Activated CD8-positive, alpha-beta memory T cell treated with anti-CD3 and anti-CD28 coated beads, Interleukin-2, amount 10 ng/mL, durations not matched to agents 7 days and 5 days (primary cell): ENCODE measurements at places on chromosomes 16 and 17.
A peak's percentile ranks its signal among the peaks of the same experiment; 100 is the strongest.

DNA sequence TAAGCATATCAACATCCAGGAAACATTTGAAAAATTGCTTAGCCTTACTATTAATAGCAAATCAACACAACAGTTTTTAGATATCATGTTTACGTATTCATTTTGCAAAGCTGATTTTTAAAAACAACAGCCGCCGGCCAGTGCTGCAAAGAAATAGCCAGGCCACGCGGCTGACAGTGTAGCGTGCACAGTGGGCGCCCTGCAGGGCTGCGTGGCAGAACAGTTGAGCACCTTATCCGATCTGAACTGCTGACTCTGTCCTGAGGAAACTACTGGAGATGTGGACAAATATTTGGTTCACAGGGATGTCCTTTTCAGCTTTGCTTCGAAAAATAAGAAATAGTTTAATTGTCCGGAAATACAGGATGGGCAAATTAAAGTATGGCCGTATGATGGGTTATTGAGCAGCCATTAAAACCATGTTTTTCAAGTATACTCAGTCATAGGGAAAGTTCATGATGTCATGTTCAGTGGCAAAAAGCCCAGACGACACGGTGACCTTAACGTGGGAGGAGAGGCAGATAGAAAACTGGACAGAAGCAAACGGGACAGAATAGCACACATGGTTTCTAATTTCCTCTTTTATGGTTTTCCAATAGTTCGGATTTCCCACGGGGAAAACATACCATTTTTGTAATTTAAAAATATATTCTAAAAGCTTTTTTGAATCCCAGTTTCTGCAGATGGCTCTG, 52.4 kb upstream of the ENDOV start:
- H3K36me3 ChIP-seq, result peaks cover 88% of the 10 kb centered on the region
- DNase-seq, result no peak
- H3K27me3 ChIP-seq, result no peaks in the 10 kb centered on the region
- no peak overlapping the region for H3K4me3 ChIP-seq
- no peak overlapping the region for H3K27ac ChIP-seq

GRCh38 chr16:49558451-49558850, 184.8 kb downstream of the C16orf78 start:
- no peak overlapping the region for H3K27ac ChIP-seq
- H3K27me3 ChIP-seq, result no peaks in the 10 kb centered on the region
- no peaks in the 10 kb centered on the region for H3K36me3 ChIP-seq
- no peaks in the 10 kb centered on the region for H3K4me1 ChIP-seq
- no peak for DNase-seq

- no peak for DNase-seq
- H3K4me3 ChIP-seq, result no peak overlapping the region
- H3K36me3 ChIP-seq, result no peaks in the 10 kb centered on the region
- H3K27ac ChIP-seq, result no peak overlapping the region
These were observed 124.6 kb downstream of the C16orf95 start for GRCh38 chr16:87192452-87193073.

- H3K27me3 ChIP-seq, result peaks cover 21% of the 10 kb centered on the region
- H3K4me3 ChIP-seq, result peak overlapping the region; percentile 34
- peaks cover 10% of the 10 kb centered on the region for H3K36me3 ChIP-seq
These were observed 13.5 kb downstream of the MARCHF10 start for GRCh38 chr17:62794666-62794971.

DNA sequence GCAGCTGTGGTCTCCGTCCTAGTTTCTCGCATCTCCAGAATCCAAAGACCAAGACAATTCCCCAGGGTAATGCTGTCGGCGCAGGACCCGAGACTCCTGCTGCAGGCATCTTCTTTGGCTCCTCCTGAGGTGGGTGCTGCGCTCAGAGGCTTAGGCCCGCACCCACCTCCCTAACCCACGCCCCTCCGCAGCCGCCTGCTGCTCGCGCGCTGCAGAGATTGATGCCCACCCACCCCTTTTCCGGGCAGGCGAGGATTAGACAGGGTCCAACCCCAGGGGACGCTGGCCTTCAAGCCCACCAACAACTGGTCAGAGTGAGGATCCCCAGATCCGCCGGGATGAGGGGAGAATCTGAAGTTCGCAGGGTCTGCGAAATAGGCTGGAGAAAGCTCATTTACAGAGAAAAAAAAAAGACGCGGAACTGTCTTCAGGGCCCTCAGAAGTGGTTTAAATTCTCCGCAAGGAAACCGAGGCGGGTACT, 27.9 kb downstream of the SLFN11 start:
- H3K36me3 ChIP-seq, result peaks cover 41% of the 10 kb centered on the region
- H3K4me1 ChIP-seq, result peaks cover 66% of the 10 kb centered on the region
- no peak for DNase-seq

GRCh38 chr17:20154286-20155000, 145.3 kb downstream of the SPECC1 start:
- no peak overlapping the region for H3K27ac ChIP-seq
- no peak for DNase-seq
- no peaks in the 10 kb centered on the region for H3K36me3 ChIP-seq

DNA sequence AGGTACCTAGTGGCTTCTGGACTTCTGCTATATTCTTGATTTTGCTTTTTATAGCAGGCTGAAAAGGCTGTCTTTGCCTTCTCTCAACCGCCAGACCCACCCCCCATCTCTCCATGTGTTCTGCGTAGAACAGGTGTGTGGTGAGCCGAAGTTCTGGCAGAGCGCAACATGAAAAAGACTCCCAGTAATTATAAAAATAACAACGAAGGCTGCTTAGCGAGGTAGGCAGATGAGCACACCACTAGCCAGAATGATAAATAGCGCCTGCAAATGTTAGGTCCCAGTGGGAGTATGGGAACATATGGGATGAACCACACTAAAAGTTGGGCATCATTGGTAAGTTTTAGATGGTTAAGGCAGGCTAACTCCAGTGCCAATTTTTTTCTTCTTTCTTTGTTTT, 14.0 kb upstream of the RBFOX1 start:
- H3K27ac ChIP-seq, result no peak overlapping the region
- H3K4me1 ChIP-seq, result no peaks in the 10 kb centered on the region
- no peaks in the 10 kb centered on the region for H3K27me3 ChIP-seq
- no peak overlapping the region for H3K4me3 ChIP-seq
- peaks cover 1% of the 10 kb centered on the region for H3K36me3 ChIP-seq

GRCh38 chr17:70076189-70076588, 1.2 kb downstream of the KCNJ16 start:
- no peak overlapping the region for H3K4me3 ChIP-seq
- H3K27ac ChIP-seq, result no peak overlapping the region
- no peaks in the 10 kb centered on the region for H3K27me3 ChIP-seq
- no peak for DNase-seq

DNA sequence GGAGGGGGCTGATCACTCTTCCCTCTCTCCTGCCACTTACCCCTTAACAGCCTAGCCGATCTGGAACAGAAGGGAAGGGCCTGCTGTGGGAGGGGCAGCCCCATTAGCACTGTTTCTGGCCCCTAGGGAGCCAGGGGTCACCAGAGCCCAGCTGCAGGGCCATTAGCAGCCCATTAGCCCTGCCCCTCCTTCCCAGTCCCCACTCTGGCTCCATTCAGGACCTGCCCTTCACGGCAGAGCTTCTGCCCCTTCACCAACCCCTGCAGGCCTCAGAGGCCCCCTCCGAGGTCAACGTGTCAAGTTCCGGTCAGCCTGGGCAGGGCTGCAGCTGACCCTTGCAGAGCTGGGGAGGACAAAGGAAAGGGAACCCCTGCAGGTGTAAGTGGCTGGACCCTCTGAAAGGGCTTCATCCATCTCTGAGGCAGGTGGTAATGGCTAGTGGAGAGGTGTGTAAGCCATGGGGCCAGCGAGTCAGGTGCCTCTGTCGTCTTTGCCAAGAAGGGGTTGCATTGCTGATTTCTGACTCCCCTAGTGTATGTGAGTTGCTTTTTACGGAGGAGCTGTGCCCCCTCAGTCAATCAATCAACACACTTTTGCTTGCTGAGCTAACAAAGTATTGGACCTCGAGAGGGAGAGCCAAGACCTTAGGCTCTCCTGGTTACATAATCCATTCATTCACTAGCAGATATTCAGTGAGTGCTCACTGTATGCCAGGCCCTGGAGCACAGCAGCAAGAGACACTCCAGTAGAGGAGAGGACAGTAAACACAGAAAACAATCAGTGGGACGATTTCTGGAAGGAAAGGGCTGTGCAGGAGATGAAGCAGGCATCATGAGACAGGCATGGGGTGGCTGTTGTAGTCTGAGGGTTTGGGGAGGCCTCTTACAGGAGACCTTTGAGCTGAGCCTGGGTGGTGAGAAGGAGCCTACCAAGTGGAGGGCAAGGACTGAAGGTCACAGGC, 18.2 kb upstream of the KCNJ12 start:
- no peaks in the 10 kb centered on the region for H3K27me3 ChIP-seq
- H3K4me1 ChIP-seq, result no peaks in the 10 kb centered on the region
- DNase-seq, result no peak
- no peak overlapping the region for H3K4me3 ChIP-seq

GRCh38 chr16:49952386-49952785, 72.6 kb upstream of the CNEP1R1 start:
- no peak for DNase-seq
- peaks cover 9% of the 10 kb centered on the region for H3K27me3 ChIP-seq
- no peak overlapping the region for H3K27ac ChIP-seq
- no peaks in the 10 kb centered on the region for H3K4me1 ChIP-seq

DNA sequence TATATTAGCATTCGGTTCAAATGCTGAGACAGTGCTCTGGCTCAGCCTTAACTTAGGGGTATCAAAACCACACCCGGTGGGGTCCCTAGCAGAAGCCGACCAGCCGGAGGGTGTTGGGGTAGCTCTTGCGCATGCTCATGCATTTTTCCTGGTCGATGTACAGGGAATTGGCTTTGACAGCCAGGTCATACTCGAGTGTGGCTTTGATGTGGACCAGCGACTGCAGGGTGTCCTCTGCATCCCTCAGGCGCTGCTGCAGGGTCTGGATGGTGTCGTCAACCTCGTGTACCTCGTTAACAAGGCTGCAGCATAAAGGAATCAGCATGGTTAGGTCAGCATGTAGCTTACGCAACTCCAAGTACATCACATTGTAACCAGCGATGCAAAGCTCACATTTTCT, 37.5 kb downstream of the TEKT3 start:
- DNase-seq, result no peak
- H3K4me1 ChIP-seq, result no peaks in the 10 kb centered on the region

DNA sequence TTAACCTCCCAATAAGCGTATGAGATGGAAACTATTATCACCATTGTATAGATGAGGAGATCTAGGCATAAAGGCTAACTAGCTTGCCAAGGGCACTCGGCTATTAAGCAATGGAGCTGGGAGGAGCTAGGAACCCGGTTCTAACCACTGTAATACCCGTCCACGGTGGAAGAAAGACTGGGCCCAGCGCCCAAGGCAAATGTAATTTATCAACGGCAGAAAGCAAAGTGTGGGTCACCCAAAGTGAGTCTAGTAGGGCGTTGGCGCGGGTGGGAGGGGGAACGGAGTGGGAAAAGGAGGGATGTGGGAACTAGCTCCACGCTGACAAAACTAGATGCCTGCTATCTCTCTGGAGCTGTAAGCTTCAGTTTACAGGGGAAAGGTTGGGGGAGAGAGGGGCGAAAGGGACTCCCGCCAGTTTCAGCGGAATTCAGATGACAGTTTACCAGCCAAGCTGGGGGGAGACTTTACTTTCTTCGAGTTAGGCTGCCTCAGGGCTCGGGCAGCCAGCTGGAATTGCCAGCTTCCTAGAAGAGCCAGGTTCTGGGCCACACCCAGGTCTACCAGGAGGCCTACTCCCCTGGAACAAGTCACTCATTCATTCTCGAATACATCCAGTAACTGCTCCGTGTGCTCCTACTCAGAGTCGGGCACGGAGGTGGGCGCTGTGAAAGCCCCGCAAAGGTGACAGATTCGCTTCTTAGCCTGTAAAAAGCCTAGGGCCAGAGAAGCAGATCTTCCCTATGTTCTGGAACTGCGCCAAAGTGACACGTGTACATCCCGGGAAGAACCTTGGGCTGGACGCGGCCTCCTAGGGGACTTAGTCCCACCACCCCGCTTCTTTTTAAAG, 837 bp downstream of the LRRC59 start:
- H3K27me3 ChIP-seq, result no peaks in the 10 kb centered on the region
- H3K4me1 ChIP-seq, result peaks cover 33% of the 10 kb centered on the region
- peaks cover 32% of the 10 kb centered on the region for H3K36me3 ChIP-seq
- DNase-seq, result peak; percentile 44
- peak overlapping the region; percentile 90 for H3K4me3 ChIP-seq

- H3K4me3 ChIP-seq, result no peak overlapping the region
- peaks cover 8% of the 10 kb centered on the region for H3K4me1 ChIP-seq
- peaks cover 62% of the 10 kb centered on the region for H3K27me3 ChIP-seq
- no peaks in the 10 kb centered on the region for H3K36me3 ChIP-seq
- no peak overlapping the region for H3K27ac ChIP-seq
These were observed 4.6 kb upstream of the ETV4 start for GRCh38 chr17:43550754-43551153.

- H3K27ac ChIP-seq, result no peak overlapping the region
- H3K36me3 ChIP-seq, result no peaks in the 10 kb centered on the region
- no peak for DNase-seq
These were observed 35.7 kb downstream of the ZCCHC14 start for GRCh38 chr16:87457061-87457611.

DNA sequence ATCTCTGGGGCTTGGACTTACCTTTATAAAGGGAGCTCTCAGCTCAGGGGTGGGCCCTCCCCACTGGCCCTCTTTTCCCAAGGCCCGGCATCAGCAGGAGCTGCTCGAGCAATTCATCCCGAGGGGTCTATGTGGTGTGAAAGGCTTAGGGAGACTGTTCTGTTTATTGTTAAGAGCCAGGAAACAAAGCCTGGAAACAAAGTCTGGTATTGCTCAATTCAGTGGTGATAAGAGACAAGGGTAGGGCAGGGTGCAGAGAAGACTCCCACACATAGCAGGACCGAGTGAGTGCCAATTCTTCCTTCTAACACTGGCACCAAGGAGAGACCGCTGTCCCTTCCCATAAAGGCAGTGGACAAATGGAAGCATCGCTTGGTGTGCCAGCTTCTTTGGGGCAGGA, 750.7 kb downstream of the KCNJ18 start:
- no peaks in the 10 kb centered on the region for H3K27me3 ChIP-seq
- DNase-seq, result no peak
- no peaks in the 10 kb centered on the region for H3K4me1 ChIP-seq
- H3K36me3 ChIP-seq, result no peaks in the 10 kb centered on the region
- no peak overlapping the region for H3K27ac ChIP-seq

- H3K27me3 ChIP-seq, result no peaks in the 10 kb centered on the region
- H3K27ac ChIP-seq, result no peak overlapping the region
- no peaks in the 10 kb centered on the region for H3K36me3 ChIP-seq
These were observed 58.4 kb upstream of the MTMR4 start for GRCh38 chr17:58572846-58573245.

GRCh38 chr17:48378238-48378637, 51.8 kb downstream of the SKAP1 start:
- peaks cover 32% of the 10 kb centered on the region for H3K36me3 ChIP-seq
- no peak for DNase-seq
- no peak overlapping the region for H3K27ac ChIP-seq
- H3K4me1 ChIP-seq, result peaks cover 6% of the 10 kb centered on the region
- no peaks in the 10 kb centered on the region for H3K27me3 ChIP-seq
- no peak overlapping the region for H3K4me3 ChIP-seq

- peaks cover 35% of the 10 kb centered on the region for H3K27me3 ChIP-seq
- no peaks in the 10 kb centered on the region for H3K36me3 ChIP-seq
- H3K4me1 ChIP-seq, result peaks cover 22% of the 10 kb centered on the region
- DNase-seq, result no peak
These were observed 2.9 kb upstream of the CXCL16 start for GRCh38 chr17:4742629-4743028.

- no peaks in the 10 kb centered on the region for H3K27me3 ChIP-seq
- H3K4me3 ChIP-seq, result peak overlapping the region; percentile 54
- DNase-seq, result no peak
- peaks cover 45% of the 10 kb centered on the region for H3K4me1 ChIP-seq
These were observed 3.0 kb upstream of the NEURL4 start for GRCh38 chr17:7332111-7332510.
